Right ventricle myocardium inferior (tissue), 1 donor: ENCODE measurements at places on chromosomes 4 and X. TPM values are rescaled to one million over a fixed set of nuclear protein-coding genes. Genes with fewer than 3 reads are reported as not detected.

- no peak for DNase-seq
These were observed 51.8 kb downstream of the LRP2BP start for GRCh38 chr4:185343726-185344581.

GRCh38 chr4:39719804-39720580, 22.1 kb downstream of the UBE2K start:
- DNase-seq, result no peak

GRCh38 chr4:8730681-8731080, 138.1 kb downstream of the CPZ start:
- DNase-seq, result no peak

DNA sequence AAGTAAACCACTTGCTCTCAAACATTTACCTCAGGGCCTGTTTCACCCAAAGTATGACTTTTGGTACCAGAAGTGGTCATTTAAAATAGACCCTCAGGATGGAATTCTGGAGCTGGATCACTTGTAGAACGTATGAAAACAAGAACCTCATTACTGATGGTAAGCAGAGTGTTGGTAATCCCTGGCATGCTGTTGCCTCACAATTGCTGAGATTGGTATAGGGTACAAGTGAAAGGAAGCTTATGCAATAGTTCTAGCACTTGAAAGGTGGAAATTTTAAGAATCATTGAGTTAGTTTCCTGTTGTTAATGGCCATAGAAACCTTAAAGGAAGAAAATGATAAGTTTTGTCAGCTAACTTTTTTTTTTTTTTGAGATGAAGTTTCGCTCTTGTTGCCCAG, 22.3 kb upstream of the THOC2 start:
- no peak for DNase-seq

DNA sequence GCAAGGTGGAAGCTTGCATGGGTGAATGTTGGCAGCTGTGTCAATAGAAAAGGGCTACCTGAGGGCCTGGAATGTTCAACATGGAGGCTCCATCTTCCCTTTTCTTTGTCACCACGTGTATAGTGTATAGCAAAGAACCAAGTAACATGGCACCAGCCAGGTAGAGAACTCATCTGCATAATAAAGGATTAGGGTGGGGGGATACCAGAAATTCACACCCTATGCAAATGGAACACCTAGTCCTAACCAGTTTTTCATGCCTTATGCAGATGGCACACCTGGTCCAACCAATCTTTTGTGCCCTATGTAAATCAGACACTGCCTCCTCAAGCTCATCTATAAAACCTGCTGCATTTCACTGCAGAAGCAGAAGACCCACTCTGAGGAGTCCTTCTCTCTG, 169.6 kb upstream of the GLRA2 start:
- DNase-seq, result no peak

GRCh38 chrX:9160698-9161329, 126.9 kb upstream of the FAM9B start:
- DNase-seq, result no peak

The SOX3 gene
- not detected for total RNA-seq

DNA sequence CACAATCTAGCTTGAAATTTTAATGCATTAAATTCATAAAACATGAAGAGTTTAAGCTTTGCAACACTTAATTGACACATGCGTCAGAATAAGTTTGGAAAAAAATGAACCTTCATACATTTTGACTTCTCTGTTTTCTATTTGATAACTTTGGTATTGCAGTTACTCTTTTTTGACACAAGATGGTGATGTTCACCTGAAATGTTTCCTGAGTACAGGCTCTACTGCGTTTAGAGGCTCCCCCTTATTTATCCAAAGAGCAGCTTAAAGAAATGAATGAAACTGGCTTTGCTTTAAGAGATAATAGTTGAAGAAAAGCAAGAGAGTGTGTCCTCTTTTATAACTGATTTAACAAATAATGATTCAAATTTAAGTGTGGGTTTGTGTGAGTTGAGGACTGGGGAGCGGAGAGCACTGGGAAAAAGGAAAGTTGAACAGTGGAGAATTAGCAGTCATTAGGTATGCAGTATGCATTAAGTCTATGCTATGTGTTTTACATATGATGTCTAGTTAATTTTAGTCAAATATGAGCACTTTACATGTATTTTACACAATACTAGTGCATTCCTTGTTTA, 180.6 kb upstream of the NUDT6 start:
- no peak for DNase-seq
